ENCODE measurements at places on chromosomes 7 and 10.

GRCh38 chr7:21542891-21543527 lies at the start of gene DNAH11:
TSS of gene DNAH11 (plus strand) at chr7:21543039. CDS start at chr7:21543246, 207 bp downstream.
- DNase-seq = no peak

- no peak for DNase-seq
Observed at GRCh38 chr7:109956916-109957315, 1134.0 kb upstream of the LRRN3 start.

- no peak for DNase-seq
Observed at GRCh38 chr7:2927592-2927991, 83.5 kb upstream of the GNA12 start.

GRCh38 chr10:26556748-26557640 lies 118.9 kb downstream of the APBB1IP start:
- DNase-seq = no peak

DNA sequence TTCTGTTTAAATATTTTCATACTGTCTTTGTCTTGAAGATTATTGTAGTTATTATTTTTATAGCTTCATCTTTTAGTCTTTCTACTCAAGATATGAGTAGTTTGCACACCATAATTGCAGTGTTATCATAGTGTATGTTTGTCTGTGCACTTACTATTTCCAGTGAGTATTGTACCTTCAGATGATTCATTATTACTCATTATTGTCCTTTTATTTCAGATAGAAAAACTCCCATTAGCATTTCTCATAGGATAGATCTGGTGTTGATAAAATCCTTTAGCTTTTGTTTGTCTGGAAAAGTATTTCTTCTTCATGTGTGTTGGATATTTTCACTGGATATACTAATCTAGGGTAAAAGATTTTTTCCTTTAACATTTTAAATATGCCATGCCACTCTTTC lies 646.2 kb upstream of the GRM3 start:
- DNase-seq = no peak

DNA sequence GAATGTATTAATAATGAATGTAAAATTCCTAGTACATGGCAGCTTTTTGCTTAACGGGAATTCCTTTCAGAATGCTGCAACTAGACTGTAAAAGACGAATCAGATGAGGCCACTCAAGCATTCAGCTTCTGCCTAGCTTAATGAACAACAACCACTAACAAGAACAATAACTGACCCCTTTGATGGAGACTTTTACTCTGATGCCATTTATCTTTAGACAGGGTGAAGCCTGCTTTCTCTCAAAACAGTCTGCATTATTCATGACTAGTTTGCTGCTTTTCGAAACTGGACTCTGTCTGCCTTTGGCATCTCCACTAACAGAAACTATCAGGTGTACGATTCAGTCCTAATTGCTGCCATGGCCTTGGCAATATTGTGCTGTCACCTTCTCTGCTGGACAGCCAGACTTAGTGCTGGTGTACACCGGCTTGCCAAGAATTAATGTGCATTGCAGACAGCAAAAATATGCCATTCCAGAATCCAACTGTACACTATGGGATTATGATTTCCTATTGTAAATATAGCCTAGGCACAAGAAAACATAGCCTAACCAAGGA lies 295.5 kb upstream of the CDC14C start:
- DNase-seq = no peak

GRCh38 chr10:89120931-89121763 lies 86.0 kb downstream of the CH25H start:
- no peak for DNase-seq

GRCh38 chr10:117656385-117657367 lies 114.1 kb downstream of the EMX2 start:
- DNase-seq = no peak

DNA sequence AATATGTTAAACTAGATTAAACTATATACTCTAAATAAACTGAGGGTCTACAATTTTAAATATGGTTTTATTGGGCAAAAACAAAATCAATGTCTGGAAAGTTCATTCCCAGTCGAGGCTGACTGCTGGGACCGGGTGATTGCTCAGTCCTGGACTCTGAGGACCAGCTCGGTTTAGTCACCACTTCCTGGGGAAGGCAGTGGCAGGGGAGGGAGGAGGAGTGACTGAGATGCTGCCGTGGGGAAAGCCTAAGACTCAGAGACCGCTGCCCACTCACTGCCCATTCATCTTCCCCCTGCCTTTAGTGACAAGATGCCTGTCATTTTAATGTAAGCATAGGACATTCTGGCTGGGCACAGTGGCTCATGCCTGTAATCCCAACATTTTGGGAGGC lies 29.0 kb downstream of the ATOH7 start:
- no peak for DNase-seq

GRCh38 chr10:119821182-119821581 lies 51.5 kb downstream of the MCMBP start:
- DNase-seq = no peak

GRCh38 chr10:57468894-57469432 lies 798.7 kb downstream of the IPMK start:
- no peak for DNase-seq

DNA sequence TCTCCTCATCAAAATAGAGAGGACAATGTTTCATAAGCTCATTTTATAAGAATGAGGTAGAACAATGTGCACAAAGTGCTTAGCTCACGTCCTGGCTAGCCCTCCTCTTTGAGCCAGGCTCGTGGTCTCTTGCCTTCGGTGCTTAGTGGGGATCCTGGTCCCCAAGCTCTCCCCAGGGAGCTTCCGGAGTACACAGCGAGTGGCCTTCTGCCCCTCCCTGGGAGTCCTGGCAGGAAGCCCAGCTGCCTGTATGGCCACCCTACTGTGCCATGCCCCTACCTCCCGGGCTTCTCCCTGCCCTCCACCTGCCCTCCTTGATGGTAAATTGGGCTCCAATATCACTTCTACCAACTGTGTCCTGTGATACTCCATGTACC lies 868 bp downstream of the MYO1G start:
- no peak for DNase-seq

DNA sequence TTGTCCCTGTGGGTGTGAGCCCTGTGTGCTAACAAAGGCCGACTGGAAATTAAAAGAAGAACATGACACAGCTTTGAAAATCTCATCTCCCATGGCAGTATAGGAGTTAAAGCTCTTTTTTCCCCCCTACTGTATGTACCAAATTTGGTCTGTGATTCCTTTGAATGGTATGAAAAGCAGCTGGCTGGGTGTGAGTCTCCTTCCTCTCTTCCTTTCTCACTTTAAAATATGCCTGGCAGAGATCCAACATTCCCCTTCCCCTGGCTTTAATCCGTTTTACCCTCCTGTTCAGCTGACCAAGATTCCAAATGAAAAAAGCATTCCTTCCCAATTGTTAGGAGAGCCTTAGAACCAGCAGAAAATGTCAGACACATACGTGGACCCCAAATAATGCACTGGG lies 225.0 kb upstream of the CELF2 start:
- DNase-seq = no peak

DNA sequence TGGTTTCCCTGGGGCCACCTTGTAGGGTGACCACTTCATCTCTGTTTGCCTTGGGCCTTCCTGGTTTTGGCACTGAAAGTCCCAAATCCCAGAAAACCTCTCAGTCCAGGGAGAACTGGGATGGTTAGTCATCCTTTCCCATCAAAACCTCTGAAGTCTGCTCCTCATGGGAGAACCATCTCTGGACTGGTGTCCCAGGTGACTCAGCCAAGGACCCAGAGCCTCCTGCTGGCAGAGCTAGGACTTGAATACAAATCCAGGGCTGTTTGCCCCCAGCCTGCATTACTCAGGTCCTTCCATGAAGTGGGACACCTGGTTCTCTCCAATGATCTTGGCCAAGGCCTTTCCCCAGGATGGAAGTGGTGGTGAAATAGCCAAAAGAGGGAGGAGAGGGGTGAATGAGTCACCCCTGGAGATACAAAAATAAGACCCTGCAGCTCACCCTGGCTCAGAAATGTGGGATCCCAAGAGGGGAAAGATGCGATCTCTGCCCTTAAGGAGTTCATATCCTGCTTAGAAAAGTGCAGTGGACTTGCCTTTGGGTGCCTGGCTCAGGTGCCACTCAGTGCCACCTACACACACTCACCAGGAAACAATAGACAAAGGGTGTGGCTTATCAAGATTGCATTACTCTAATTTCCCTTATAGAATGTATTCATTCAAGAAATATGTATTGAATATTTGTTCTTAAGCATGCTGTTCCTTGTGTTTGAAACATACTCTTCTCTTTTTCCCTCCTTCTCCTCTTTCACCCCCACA lies 22.0 kb downstream of the ADRA2A start:
- DNase-seq = no peak

- no peak for DNase-seq
Observed at GRCh38 chr7:155913291-155913690, 101.0 kb upstream of the SHH start.

DNA sequence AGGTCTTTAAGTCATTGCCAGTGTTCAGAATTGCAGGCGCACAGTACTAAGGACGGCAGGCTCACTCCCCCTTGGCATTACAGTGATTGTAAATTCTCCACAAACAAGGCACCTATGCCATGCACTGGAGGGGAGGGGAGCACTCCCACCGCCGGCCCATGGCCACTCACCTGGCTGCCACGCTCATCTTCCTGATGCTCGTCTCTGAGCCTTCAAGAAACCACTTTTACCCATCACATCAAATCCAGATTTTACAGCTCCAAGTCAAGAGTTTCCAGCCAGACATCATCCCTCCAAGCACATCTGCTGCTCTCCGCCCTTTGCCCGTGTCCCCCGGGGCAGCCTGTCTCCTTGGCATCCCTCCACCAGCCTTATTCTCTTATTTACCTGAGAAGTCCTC lies 350.2 kb upstream of the SHH start:
- DNase-seq = no peak

GRCh38 chr7:81327468-81328266 lies 408.8 kb upstream of the SEMA3C start:
- no peak for DNase-seq

DNA sequence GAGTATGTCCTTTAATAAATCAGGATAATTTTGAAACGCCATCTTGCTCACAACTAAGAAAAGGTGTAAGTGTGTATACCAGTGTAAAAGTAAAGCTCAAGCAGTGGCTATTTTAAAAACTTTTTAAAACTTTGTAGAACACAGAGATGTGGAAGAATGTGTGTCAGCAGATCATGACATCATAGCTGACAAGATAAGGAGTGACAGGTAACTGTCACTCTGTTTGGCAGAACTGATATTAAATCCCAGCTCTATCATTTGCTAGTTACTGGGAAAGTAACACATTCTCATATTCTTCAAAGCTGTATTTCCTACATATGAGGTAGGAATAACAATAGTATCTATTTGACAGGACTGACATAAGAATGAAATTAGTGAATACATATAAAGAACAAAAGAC lies 63.9 kb upstream of the RNF148 start:
- DNase-seq = no peak

GRCh38 chr7:111103678-111104274 lies 12.8 kb downstream of the LRRN3 start:
- no peak for DNase-seq

DNA sequence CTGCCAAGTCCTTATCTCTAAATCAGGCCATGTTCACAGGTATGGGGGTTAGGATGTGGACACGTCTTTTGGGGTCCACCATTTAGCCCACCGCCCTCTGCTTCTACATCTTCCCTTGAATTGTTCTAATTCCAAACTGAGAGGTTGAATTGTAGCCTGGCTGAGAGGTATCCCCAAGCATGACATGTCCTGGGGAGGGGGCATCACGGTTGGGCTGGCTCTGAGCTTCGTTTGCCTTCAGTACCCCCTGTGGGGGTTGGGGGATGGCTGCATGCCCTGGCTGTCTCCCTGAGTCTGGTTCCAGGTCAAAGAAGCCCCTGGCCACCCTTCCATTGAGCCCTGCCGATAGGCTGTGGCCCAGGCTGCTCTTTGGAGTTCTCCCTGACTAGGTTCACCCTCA lies 204.6 kb downstream of the GLRX3 start:
- DNase-seq = no peak

DNA sequence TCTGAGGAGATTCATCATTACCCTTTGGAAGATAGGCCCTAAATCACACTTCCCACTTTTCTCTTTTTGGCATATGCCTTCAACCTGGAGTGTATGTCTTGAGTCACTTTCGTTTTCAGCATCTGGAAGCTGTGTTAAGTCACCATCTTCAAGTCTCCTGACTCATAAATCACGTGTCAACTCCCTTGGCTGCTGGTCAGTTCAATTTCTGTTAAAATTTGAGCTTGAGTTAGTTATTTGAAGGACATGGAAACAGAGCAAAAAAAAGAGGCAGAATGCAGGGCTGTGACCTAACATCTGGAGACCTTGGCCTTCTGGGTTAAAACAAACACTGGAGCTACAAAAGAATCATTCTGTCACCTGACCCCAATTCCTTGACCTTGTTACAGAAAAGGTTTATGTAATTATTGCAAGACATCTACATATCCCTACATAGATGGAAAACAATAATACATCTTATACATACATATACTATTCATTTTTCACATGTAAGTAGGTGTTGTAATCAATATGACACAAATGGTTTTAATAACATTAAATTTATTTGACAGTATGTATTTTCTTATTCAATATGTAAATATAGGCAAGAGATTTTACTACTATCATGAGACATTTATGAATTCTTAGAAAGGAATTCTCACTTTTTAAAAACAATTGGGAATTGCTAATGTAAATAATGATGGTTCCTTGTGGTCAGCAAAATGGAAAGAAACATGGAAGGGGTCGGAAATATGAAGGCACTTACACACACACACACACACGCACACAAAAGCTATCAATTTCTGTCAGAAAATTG lies 169.7 kb upstream of the PHYHIPL start:
- no peak for DNase-seq

GRCh38 chr7:87806150-87806549 lies 70.0 kb downstream of the SLC25A40 start:
- DNase-seq = no peak

GRCh38 chr7:144439717-144440205 lies 36.3 kb upstream of the NOBOX start:
- DNase-seq = no peak

DNA sequence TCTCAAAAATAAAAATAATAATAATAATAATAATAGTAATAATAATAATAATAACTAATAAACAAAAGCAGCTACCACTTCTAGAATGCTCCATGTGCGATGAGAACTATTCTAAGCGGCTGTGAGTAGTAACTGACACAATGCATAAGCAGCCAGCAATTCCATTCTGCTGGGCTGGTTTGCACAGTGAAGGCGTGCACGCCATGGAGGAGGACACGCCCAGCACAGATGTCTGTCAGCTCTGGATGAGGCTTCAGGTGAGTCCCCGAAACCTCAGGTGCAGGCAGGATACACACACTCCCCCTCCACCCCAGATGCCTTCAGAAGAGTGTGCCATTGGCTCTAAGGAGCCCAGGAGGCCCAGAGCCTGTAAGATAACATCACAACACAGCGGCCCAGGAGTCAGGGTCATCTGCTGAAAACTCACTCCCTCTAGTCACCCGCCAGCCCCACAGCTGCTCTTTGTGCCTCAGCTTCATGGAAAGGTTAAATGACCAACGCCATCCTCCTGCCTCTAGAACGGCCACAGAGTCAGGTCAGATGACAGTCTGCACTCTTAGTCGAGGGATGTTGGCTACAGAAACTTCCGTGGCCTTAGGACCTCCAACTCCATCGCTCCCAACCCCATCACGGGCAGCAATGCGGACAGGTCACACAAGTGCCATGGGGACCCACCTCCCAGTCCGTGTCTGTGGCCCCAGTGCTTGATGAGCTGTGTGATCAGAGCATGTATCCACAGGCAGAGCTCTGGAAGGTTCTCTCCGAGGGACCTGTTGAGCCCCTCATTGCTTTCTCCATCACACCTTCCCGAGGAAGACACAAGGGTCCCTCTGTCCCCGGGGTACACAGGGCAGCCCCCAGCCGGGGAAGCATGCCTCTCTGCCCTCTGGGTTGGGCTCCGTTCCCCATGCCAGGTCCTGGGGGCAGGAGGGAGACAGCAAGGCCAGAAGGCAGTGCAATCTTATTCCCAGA lies 103.9 kb downstream of the CTBP2 start:
- no peak for DNase-seq

- DNase-seq = peak; percentile 66
Observed at GRCh38 chr7:12210179-12211053, 678 bp upstream of the TMEM106B start.
